ENCODE measurements at places on chromosomes 2 and 18.

- no peak for DNase-seq
Measured at GRCh38 chr2:216109962-216110614, 940 bp downstream of the XRCC5 start.

- DNase-seq = no peak
Measured at GRCh38 chr2:73013936-73014335, 57.6 kb downstream of the SFXN5 start.

- DNase-seq = no peak
Measured at GRCh38 chr2:77458216-77458615, 64.0 kb downstream of the LRRTM4 start.

GRCh38 chr2:20972110-20972509 lies 71.8 kb downstream of the APOB start:
- no peak for DNase-seq

- no peak for DNase-seq
Measured at GRCh38 chr2:28956890-28957289, 24.2 kb upstream of the TOGARAM2 start.

DNA sequence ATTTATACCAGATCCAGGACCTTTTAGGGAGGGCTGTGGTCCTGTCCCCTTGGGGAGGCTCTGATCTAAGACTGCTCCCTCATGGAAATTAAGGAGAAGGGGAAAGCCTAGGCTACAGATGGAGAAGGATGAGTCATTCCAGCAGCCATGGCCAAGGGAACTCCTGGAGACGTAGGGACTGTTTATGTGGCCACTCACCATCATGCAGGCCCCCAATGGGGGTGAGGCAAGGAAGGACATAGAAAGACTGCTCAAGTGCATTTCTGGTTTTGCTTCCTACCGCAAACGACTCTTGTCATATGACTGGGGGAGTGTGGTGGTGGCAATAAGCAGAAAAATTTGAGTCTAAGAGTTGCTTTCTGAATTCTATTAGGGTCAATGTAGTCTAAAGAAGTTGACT lies 54.0 kb upstream of the CYP1B1 start:
- no peak for DNase-seq

- no peak for DNase-seq
Measured at GRCh38 chr18:79614211-79614955, 65.2 kb upstream of the CTDP1 start.

- DNase-seq = no peak
Measured at GRCh38 chr2:230411570-230412370, 4.2 kb upstream of the SP100 start.

DNA sequence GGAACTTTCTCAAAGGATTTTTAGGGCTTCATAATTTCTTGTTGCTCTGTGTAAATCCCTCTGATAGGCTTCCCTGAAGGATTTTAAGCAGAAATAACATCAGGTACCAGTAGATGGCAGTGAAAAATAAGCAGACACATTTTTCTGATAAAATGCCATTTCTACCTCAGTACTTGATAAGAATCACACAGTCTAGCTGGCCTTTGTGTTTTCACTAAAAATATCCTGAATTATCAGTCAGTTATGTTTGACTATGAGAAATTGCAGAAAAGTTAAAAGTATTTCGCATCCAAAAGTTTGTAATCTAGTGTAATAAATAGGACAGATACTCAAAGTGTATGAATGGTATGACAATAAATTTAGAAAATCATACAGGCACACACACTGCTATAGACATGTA lies 68.7 kb downstream of the DNAJC10 start:
- DNase-seq = no peak

DNA sequence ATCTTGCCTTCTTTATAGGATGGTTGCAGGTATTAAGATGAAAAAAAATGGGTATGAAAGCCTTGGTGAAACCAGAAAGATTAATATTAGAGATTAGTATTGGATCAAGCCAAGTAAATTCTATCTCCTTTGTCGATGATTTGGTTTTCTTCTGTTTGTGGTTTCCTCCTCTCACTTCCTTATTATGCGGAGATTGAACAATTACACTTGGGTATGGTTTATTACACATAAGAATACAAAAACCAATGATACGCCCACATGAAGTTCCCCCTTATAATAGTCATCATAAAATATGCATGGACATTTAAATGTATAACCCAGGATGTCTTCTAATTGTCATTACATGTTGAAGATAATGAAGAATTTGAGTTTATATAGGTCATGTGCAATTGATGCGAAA lies 4.9 kb downstream of the LTBP1 start:
- DNase-seq = no peak

GRCh38 chr2:32192418-32192817 lies 26.8 kb downstream of the SLC30A6 start:
- DNase-seq = no peak

- DNase-seq = no peak
Measured at GRCh38 chr2:237422309-237422708, 8.3 kb upstream of the COL6A3 start.

Data from stimulated activated CD8-positive, alpha-beta memory T cell treated with anti-CD3 and anti-CD28 coated beads, Interleukin-15, amount 100 ng/mL, for 4 hours (primary cell).